NCI-H1694 (cell line): ENCODE measurements at places on chromosomes 6 and 20.

- DNase-seq = no peak
Measured at GRCh38 chr6:628766-629165, 28.1 kb downstream of the HUS1B start.

GRCh38 chr20:57392512-57393271, 1.5 kb downstream of the RBM38 start:
- DNase-seq = no peak

GRCh38 chr20:9280666-9281065, 211.8 kb downstream of the PLCB4 start:
- DNase-seq = no peak

GRCh38 chr6:143232849-143233248, 172.2 kb downstream of the AIG1 start:
- DNase-seq = peak; percentile 8

DNA sequence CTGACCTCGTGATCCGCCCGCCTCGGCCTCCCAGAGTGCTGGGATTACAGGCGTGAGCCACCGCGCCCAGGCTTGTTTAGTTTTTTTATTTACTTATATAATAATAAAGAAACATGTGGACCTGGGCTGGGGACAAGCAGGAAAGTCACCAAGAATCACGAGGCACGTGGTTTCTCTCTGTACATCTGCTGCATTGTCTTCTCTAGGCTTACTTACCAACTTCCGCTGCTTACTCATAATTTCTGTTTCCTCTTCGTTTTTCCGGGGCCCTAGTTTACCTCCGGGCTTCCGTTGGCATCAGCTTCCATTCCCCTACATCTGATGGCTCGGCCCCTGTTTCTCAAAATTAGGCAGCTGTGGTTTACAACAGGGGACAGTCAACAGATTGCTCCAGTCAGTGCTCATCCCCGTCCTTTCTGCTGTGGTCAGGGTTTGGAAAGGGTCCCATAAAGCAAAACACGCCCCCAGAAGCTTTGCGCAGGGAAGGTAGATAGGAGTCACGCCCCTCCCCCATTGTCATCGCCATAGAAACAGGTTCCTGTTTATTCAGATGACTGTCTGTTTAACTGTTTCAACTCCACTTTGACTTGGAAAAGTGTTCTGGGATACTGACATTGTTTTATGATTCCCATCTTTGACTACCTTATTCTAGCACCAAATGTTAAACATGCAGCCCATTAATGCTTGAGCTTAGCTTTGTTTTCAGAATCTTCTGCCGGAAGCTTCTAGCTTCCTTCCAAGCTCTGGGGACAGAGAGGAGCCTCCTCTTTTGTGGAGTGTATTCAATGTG, 31.9 kb upstream of the TXLNB start:
- DNase-seq = no peak

DNA sequence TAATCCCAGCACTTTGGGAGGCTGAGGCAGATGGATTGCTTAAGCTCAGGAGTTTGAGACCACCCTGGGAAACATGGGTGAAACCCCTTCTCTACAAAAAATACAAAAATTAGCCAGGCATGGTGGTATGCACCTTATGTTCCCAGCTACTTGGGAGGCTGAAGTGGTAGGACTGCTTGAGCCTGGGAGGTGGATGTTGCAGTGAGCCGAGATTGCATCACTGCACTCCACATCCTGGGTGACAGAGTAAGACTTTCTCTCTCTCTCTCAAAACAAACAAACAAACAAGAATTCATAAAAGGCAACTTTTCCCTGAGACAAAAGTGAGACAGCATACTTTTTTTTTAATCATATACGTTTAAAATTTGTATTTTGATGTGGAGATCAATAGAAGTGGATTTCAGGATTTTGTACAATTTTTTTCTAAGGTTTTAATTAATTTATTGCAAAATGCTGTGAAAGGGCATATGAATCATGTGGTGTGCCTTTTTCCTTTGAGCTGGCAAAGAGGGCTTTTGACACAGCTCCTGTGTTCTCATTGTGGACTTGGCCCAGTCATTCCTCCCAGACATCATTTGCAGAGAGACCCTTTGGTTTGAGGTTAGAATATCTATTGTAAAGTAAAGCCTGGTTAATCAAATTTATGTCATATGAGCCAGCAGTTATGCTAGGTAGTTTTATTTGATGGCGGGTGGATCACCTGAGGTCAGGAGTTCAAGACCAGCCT, 77.1 kb downstream of the TULP4 start:
- no peak for DNase-seq

GRCh38 chr6:61868507-61869080, 417.4 kb downstream of the KHDRBS2 start:
- DNase-seq = no peak

DNA sequence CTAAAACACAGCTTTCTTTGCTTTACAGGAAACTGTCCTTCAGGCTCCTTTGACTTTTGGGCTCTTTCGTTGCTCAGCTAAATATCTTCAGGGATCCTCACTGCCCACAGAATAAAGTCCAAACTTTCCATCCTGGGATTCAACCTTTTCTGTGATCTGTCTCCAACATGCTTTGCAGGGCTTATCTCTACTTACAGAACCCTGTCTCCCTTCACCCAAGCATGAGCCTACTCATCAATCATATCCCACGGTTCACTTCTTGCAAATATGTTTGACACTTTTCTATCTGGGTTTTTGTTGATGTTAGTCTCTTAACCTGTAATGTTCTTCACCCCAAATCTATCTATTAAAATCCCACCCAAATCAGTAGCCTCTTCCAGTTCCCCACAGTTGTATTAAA, 327.3 kb upstream of the RNF24 start:
- DNase-seq = no peak

DNA sequence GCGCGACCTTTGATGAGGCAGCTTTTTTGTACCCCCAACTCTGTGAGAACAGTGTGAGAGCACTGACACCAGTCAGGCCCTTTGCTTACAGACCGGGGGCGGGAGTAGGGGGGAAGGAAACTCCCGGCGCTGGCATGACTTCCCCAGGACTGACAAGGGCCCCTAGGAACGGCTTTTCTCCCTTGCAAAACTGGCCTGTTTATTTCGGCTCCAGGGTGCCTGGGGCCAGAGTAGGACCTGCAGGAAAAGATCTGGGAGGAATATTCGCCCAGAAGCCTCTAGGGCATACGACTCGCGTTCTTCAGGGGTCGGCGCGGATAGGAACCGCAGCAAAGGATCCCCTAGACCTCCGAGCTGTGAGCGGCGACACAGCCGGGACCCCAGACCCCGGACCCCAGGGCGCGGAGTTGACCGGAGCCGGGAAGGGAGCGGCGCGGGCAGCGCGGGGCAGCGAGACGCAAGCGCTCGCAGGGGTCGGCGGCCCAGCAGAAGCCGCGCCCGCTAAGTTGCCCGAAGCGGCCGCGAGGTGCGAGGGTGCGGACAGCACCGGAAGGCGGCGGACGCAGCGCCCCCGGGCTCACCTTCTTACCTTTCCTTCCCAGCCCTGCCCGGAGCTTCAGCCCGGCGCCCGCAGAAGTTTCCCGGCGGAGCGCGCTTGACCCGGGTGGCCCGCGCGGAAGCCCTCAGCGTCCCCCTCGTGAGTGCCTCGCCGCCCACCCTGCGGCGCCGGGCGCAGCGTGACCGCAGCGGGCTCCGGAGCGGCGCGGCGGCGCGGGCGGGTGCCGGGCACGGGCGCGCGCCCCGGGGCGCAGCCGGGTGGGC, at the start of gene POPDC3:
TSS of gene POPDC3 (minus strand) at position 771 of the 822 bp plus-strand sequence. CDS start 18,105 bp downstream, outside the sequence.
- DNase-seq = no peak

GRCh38 chr6:158826819-158827501, 7.8 kb upstream of the EZR start:
- no peak for DNase-seq

GRCh38 chr6:90204327-90205056, 92.2 kb downstream of the BACH2 start:
- no peak for DNase-seq

DNA sequence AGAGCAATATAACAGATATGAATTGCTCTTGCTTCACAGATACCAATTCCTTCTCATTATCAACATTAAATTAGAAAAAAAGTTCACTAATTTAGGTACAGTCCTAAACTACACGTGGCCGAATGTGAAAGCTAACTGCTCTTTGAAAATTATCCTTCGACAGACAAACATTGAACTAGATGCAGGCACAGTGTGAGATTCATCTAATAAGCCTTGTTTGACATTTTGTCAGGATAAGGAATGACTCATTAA, 1.1 kb downstream of the FAM184A start:
- no peak for DNase-seq

- peak; percentile 8 for DNase-seq
Measured at GRCh38 chr6:56595490-56596122, 47.1 kb downstream of the DST start.

GRCh38 chr6:44653761-44654218, 266.3 kb downstream of the CDC5L start:
- no peak for DNase-seq

GRCh38 chr20:44034451-44034850, 119.8 kb downstream of the TOX2 start:
- DNase-seq = no peak

- peak; percentile 66 for DNase-seq
Measured at GRCh38 chr6:7541175-7542064, at the start of gene DSP. Gene DSP, plus strand, starts transcription at chr6:7541671. Its CDS starts 245 bp downstream, at chr6:7541916.

GRCh38 chr6:58419321-58419720, 1101.9 kb downstream of the PRIM2 start:
- DNase-seq = no peak

- no peak for DNase-seq
Measured at GRCh38 chr6:74181471-74181870, 485.5 kb downstream of the CD109 start.

DNA sequence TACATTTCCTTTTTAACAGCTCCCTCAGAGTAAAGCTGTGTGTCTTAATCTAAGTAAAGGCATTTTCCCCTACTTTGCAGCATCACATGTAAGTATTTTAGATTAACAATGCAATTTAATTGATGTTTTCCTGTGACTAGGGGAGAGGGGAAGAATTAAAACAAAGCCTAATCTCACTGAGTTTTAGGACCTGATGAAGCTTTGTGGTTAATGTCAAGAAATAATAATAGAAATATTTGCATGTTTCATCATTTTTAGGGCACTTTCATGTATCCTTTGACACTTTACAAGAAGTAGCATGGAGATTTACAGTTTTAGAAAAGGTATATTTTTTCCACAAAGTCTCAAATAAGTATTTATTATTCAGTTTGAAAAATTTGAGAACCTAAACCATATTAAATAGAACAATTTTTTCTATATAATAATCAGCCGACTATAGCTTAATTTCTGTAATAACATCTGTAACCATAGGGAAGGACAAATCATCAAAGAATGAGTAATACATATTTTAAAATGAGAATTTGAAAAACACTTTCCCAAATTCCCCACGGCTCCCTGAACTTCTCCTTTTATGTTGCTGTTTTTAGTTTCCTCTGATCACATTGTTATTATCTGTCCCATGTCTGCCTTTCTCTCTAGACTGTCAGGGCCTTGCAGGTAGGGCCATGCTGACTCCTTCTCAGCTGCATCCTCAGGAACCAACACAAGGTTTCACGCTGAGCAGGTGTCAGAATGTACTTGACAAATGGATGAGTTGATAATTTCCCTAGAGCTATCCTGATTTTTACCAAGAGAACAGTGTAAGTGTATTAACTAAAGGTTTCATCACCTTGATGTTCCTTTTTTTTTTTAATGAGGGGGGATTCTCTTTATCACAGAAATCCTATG, 338.1 kb downstream of the SYNE1 start:
- DNase-seq = no peak

DNA sequence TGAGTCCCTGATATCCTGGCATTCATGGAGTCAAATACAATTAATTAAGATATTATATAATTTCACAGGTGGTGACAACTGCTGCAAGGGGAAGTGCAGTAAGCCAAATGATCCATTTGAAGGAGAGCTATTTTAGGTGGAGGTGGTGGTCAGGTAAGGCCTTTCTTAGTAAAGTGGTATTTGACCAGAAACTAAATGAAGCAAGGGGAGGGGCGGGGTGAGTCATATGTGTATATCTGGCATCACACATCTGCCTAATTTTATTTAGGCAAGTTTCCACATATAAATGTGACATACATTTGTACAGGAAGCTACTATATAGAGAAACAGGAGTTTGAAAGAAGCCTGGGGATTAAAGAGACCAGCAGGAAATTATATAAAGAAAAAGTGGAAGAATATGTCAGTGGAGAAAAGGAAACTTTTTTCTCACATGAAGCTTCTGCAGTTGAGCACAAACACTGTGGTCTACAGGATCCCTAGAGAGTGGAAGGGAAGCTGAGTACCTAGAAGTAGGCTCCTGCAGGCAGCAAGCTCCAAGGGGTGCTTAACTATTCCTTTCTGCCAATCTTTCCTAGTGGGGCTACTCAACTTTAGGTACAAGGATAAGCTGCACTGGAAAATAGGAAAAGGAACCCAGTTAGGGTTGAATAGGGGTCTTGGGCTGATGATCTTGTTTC, 99.6 kb downstream of the OGFRL1 start:
- DNase-seq = no peak

DNA sequence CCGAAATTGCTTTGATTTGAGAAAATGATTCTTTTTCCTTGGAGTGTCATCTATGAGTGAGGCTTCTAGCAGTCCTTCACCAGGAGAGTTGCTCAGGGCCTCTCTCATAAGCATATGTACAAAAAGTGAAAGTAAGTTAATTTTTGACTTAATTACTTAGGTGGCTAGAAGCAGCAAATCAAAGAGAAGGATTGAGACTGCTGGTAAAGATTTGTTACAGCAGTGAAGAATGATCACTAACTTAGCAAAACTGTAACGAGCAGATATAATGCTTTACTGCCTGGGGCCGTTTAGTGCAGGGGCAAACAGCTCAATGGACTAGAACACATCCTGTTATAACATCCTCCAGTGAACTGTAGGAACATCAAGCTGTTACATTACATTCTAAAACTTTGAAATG, 167.8 kb upstream of the RIPOR2 start:
- DNase-seq = no peak

DNA sequence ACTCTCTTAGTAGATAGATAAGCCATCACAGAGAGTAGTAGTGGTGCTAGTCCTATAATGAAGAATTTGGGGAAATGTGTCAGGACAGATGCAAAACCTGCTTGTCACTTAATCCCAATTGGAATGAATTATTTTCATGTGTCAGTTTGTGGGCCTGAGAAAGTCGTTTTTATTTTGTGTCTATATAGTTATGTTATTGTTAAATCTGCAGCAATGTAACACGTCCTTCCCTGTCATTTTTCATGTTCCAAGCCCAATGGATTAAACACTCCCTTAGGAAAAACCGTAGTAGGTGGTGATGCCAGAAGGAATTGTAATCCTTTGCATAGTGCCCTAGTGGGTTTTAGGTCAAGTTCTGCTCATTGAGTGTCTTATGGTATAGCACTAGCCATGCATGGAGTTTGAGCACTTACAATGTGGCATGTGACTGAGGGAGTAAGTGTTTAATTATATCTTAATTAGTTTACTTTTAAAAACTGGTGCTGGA, 105.9 kb upstream of the PRSS16 start:
- no peak for DNase-seq

GRCh38 chr20:46057856-46058598, 29.0 kb downstream of the SLC12A5 start:
- DNase-seq = no peak

DNA sequence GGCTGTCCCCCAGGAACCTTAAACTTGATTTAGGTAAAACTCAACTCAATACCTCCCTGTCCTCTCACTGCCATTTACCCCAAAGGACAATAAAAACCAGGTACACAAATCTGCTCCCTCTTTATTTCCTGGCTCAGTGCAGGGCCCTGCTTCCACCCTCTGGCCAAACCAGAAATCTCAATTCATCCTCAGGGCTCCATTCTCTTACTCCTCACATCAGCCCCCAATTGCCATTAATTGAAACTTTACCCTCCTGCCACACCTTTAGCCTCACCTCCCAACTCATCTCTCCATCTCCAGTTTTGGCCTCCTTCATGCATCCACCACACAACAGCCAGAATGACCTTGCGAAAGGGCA, 10.5 kb downstream of the ZBTB2 start:
- DNase-seq = no peak

- peak; percentile 96 for DNase-seq
Measured at GRCh38 chr6:38702558-38703397, at the start of gene GLO1. Gene GLO1, minus strand, starts transcription at chr6:38703145. Its CDS starts 91 bp downstream, at chr6:38703054.
